ENCODE measurements at places on chromosomes 6 and 20.

GRCh38 chr6:89693207-89693606 lies 54.7 kb upstream of the LYRM2 start:
- no peak for DNase-seq

GRCh38 chr20:39631557-39631956 lies 669.4 kb downstream of the DHX35 start:
- DNase-seq = no peak

- DNase-seq = no peak
Observed at GRCh38 chr20:58640446-58640845, 10.6 kb upstream of the STX16 start.

GRCh38 chr6:44561832-44562665 lies 174.5 kb downstream of the CDC5L start:
- no peak for DNase-seq

- no peak for DNase-seq
Observed at GRCh38 chr6:255041-255750, 37.1 kb upstream of the DUSP22 start.

DNA sequence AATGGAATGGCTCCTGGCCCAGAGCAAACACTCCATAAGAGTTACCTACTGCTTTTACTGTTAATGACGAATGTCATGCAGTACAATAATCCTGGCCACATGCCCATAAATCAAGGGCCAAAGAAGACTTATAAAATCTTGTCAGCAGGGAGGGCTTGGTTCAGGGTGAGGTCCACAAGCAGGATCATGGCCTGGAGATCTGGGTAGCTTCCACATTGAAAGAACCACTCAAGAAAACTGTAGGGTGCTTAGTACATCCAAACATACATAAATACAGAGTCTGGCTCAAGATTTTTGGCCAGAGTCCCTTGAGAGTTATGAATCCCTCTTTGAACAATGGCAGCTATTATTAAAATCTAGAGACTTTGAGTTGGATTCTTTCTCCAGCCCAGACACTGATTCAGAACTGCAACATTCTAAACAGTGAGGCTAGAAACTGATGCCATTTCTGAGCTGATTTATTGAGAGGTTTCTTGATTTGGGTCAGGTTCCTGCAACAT lies 188.7 kb downstream of the CDC5L start:
- DNase-seq = no peak
